Stimulated activated CD8-positive, alpha-beta memory T cell treated with anti-CD3 and anti-CD28 coated beads, Interleukin-7, amount 100 ng/mL, for 1 hour (primary cell): ENCODE measurements at places on chromosomes 12 and 14.

GRCh38 chr12:106118-106591 lies 39.6 kb downstream of the IQSEC3 start:
- DNase-seq = no peak

- no peak for DNase-seq
These were observed 56.6 kb downstream of the KIF21A start for GRCh38 chr12:39386335-39386734.

- no peak for DNase-seq
These were observed 31.7 kb upstream of the PNMA1 start for GRCh38 chr14:73745571-73746519.

DNA sequence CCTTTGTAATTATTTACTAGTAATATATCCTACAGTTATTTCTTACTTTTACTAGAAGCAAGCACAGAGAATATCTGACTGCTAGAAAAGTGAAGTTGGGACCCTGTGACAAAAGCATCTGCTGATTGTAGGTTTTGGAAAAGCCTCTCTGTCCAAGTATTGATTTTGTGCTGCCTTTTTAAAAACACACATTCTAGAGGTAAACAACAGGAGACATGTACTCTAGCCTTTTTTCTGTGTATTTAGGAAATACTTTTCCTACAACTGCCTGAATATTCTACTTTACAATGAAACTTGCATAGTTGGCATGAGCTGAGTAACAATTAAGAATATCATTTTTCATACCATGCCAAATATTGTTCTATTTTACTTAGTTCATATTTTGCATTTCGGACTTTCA lies 1249.0 kb downstream of the SLC16A7 start:
- no peak for DNase-seq

GRCh38 chr14:84080944-84081343 lies 1449.0 kb upstream of the FLRT2 start:
- DNase-seq = no peak

GRCh38 chr12:107277855-107278254 lies 184.5 kb upstream of the CRY1 start:
- no peak for DNase-seq

DNA sequence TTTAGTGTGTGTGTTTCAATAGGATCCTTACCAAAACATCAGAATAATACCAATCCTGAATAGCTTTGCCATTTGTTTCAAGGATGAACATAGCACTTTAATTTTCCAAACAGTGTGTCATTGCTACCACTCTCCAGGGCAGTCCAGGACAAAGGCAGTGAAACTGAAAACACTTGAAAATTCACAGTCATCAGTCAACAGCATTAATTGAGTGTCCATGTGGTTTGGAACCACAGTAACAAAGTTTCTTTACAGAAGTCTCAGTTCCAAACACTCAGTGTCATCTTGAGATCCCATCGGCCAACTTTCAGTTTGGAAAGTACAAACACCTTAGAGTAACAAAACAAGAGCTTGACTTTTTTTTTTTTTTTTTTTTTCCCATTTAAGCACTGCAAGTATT lies 228.4 kb upstream of the SOX5 start:
- no peak for DNase-seq
